ENCODE measurements at places on chromosomes 2 and 18.

- DNase-seq = no peak
These were observed 184.7 kb upstream of the GLI2 start for GRCh38 chr2:120550893-120551446.

DNA sequence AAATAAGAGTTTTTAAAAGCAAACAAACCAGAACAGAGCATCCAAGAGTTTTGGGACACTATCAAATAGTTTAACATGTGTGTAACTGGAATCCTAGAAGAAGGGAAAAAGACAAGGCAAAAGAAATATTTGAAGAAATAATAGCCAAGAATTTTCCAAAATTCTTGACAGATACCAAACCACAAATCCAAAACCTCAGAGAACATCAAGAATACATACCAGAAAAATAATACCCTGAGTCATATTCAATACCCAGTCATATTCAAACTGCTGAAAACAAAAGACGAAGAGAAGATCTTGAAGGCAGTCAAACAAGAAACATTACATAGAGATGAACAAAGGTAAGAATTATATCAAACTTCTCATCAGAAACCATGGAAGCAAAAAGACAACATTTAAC is 22.9 kb downstream of the INO80C start:
- DNase-seq = no peak

DNA sequence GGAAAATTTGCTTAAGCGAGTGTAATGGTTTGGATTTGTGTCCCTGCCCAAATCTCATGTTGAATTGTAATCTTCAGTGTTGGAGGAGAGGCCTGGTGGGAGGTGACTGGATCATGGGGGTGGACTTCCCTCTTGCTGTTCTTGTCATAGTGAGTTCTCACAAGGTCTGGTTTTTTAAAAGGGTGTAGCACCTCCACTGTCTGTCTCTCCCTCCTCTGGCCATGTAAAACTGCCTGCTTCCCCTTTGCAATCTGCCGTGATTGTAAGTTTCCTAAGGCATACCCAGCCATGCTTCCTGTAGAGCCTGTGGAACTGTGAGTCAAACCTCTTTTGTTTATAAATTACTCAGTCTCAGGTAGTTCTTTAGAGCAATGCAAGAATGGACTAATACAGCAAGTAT is 6.6 kb downstream of the YIPF4 start:
- no peak for DNase-seq

- DNase-seq = no peak
These were observed 842.1 kb upstream of the FANCL start for GRCh38 chr2:59083075-59083828.

- no peak for DNase-seq
These were observed 31.8 kb downstream of the TDRD15 start for GRCh38 chr2:21155365-21156136.

GRCh38 chr2:601387-601698 is 75.9 kb downstream of the TMEM18 start:
- DNase-seq = no peak

GRCh38 chr2:115162494-115163293 is 720.3 kb downstream of the DPP10 start:
- DNase-seq = no peak

- DNase-seq = peak; percentile 51
These were observed 12.5 kb downstream of the NPC1 start for GRCh38 chr18:23573626-23574431.

GRCh38 chr18:824179-824578 is 12.1 kb upstream of the YES1 start:
- no peak for DNase-seq

DNA sequence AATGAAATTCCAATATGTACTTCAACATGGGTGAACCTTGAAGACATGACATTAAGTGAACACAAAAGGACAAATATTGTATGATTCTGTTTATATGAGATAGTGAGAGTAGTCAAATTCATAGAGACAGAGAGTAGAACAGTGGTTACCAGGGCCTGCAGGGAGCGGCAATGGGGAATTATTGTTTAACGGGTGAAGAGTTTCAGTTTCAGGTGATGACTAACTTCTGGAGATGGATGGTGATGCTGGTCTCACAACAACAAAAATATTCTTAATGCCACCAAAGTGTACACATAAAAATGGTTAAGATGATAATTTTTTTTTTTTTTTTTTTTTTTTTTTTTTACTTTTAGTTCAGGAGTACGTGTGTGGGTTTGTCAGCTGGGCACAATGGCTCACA is 109.4 kb upstream of the TMEM200C start:
- DNase-seq = peak; percentile 36

GRCh38 chr2:129753261-129753660 is 226.2 kb upstream of the RAB6C start:
- DNase-seq = no peak

- DNase-seq = peak; percentile 18
These were observed 10.4 kb downstream of the ERFE start for GRCh38 chr2:238169048-238169707.

DNA sequence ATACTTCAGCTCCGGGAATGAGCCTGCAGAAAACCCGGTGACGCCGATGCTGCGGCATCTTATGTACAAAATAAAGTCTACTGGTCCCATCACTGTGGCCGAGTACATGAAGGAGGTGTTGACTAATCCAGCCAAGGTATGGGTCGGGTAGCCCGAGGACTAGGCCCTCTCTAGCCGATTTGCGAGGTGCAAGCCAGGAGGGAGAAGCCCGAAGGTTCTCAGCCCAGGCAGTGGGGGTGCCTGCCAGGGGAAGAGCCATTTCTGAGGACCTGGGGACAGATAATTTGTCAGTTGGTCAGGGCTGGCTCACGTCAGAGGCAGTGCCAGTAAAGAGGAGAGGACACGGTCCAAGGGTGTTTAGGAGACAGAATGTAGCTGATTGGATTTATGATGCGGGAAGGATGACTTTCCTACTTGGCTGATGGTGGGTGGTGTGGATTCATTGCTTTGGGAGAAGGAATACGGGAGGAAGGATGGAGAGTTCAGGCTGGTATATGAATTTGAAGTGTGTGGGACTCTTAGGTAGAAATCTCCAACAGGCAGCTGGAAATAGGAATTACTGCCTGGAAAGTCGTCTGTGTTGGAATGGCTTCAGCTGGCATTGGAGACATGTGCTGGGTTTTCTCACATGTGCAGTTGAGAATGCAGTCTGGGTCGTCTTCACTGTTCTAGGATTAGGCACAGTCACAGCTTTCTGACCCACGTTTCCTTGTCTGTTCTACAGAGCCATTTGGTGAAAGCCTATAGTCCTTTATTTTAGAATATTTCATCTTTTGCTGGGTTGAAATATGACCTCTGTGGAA is 874 bp downstream of the NDUFAF7 start:
- peak; percentile 16 for DNase-seq

- DNase-seq = no peak
These were observed 808.2 kb downstream of the SUCLG1 start for GRCh38 chr2:83650898-83651297.

DNA sequence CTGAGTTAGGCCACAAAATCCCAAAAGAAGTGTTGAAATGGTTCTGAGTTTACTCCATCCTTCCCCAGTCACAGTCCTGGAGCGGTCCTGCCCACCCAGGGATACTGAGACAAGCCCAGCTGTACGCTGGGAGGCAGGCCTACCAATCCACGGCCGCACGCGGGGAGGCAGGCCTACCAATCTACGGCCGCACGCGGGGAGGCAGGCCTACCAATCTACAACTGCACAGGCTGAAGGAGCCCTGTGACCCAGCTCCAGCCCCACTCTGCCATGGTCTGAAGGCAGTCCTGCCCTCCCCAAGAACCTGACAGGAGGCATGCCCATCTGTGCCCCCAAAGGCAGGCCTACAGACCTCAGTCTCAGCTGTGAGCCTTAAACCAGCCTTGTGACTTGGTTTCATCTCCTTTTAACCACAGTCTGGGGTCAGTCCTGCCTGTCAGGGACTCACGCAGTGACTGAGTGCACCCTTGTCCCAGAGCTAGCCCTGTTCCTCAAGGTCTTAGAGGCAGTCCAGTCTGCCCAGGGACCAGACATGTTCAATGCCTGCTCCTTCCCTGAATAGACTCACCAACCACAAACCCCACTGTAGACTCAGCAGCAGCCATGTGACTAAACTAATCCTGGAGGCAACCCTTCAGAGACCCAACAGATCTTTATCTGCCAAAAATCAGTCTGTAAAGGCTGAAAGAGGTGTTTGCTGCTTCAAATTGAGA is 36.8 kb downstream of the GPC1 start:
- no peak for DNase-seq

DNA sequence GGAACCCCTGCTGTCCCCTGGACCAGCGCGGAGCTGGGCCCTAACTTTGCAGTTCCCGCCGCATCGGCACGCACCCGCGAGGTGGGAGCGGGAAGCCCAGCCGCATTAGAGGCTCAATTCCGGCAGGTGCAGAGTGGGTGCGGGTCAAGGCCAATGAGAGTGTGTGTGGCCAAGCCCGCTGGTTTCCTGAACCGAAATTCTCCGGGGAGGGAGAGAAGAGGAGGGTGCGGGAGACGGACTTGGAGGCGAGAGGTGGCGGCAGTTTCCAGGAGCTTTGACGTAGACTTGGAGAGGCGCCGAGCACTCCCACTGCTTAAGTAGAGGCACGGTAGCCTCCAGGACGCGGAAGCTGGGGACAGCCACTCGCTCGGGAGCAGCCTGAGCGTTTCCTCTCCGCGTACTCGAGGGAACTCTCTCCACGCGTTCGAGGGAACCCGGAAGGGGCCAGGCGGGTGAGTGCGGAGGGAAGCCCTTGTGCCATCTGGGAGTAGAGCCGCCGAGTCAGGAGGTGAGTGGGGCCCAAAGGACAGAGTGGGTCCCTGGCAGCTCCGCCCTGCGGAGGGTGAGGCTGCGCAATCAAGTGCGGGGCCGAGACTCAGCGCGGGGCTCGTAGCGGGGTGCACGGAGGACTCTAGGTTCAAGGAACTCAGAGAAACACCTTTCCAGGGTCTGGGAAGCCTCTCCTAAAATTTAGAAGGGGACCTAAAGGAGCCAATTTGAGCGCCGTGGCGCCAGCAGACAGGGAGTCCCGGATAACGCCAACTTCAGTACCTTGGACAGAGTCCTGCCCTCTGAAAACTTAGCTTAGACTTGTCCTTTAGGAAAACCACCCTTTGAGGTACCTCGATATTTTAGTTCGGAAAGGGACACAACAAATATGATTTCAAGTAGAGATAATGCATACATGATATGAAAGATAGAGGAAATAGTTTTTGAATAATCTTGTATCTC is at the start of gene FAM237A:
Gene FAM237A, plus strand, starts transcription at position 413 of the 951 bp plus-strand sequence. CDS start 1,750 bp downstream, outside the sequence.
- DNase-seq = peak; percentile 36

- DNase-seq = no peak
These were observed 29.3 kb downstream of the TGFA start for GRCh38 chr2:70523996-70524965.

- no peak for DNase-seq
These were observed 461.6 kb downstream of the BCL11A start for GRCh38 chr2:60091894-60092293.

GRCh38 chr18:48077291-48077690 is 146.8 kb upstream of the SMAD2 start:
- DNase-seq = no peak
